ENCODE measurements at places on chromosomes 7 and 10. TPM values are rescaled to one million over a fixed set of nuclear protein-coding genes. Genes with fewer than 3 reads are reported as not detected.

The MYL10 gene
- 17.3 TPM for polyA plus RNA-seq

The REEP3 gene
- polyA plus RNA-seq, result 15.3 TPM

The MPLKIP gene
- 30.8 TPM for polyA plus RNA-seq

The SIRT1 gene
- polyA plus RNA-seq, result 18.8 TPM

The GATA3 gene
- polyA plus RNA-seq, result 0.20 TPM

The AKR1C4 gene
- polyA plus RNA-seq, result not detected

The HOXA4 gene
- polyA plus RNA-seq, result 23.7 TPM

GRCh38 chr10:73183667-73184281 lies 15.9 kb downstream of the FAM149B1 start:
- no peak overlapping the region for H3K27ac ChIP-seq
- no peak overlapping the region for H3K4me3 ChIP-seq

GRCh38 chr10:51074238-51075028 lies at the start of gene PRKG1:
PRKG1 (plus strand) TSS chr10:51074487.
- H3K27ac ChIP-seq, result peak within 1 kb of the TSS; percentile 98
- peaks cover 8% of the 10 kb centered on the region for H3K4me1 ChIP-seq
- peaks cover 17% of the 10 kb centered on the region for H3K27me3 ChIP-seq
- peak within 1 kb of the TSS; percentile 94 for H3K4me3 ChIP-seq
- DNase-seq, result peak; percentile 90

DNA sequence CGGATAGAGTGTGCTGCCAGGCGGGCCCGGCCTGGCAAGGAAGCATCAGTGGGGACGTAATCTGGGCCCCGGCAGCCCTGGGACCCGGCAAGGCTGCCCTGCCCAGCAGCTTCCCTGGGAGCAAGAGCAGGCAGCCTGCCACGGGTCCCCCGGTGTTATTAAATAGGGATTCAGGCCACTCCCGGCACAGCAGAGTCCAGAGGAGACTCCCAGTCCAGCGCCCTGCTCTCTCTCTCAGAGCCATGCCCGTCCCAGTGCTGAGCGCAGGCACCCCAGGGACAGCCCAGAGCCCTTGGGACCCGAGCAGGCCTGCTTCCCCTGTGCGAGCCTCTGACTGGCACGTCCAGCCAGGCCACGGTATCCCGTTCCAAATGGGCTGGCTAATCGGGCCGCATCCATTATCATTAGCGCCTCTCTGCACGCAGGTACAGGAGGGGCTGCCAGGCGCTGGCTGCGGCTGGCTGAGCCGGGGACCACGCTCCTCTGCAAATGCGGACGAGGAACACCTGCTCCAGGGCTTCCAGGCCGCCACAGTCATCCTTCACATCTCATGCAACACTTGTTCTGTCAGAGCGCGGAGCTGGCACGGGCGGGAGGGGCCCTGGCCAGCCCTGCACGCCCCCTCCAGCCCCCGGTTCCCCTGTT lies 344.2 kb upstream of the MKI67 start:
- peaks cover 7% of the 10 kb centered on the region for H3K4me1 ChIP-seq
- H3K27ac ChIP-seq, result no peak overlapping the region
- no peaks in the 10 kb centered on the region for H3K27me3 ChIP-seq

- no peak for DNase-seq
- H3K4me1 ChIP-seq, result peaks cover 53% of the 10 kb centered on the region
- H3K36me3 ChIP-seq, result no peaks in the 10 kb centered on the region
- H3K4me3 ChIP-seq, result no peak overlapping the region
Observed at GRCh38 chr10:71731791-71732190, 12.2 kb upstream of the C10orf105 start.

- H3K27me3 ChIP-seq, result peaks cover 63% of the 10 kb centered on the region
- H3K4me1 ChIP-seq, result peaks cover 15% of the 10 kb centered on the region
- no peak for DNase-seq
- no peak overlapping the region for H3K4me3 ChIP-seq
- no peak overlapping the region for H3K27ac ChIP-seq
- no peaks in the 10 kb centered on the region for H3K36me3 ChIP-seq
Observed at GRCh38 chr7:64885520-64886240, 17.4 kb upstream of the ZNF273 start.

- no peaks in the 10 kb centered on the region for H3K27me3 ChIP-seq
- no peak for DNase-seq
- no peak overlapping the region for H3K27ac ChIP-seq
- H3K4me1 ChIP-seq, result no peaks in the 10 kb centered on the region
Observed at GRCh38 chr7:84387595-84387994, 193.0 kb upstream of the SEMA3A start.

- H3K4me1 ChIP-seq, result no peaks in the 10 kb centered on the region
- H3K36me3 ChIP-seq, result no peaks in the 10 kb centered on the region
- H3K27me3 ChIP-seq, result no peaks in the 10 kb centered on the region
- DNase-seq, result no peak
- no peak overlapping the region for H3K4me3 ChIP-seq
Observed at GRCh38 chr10:130933008-130933390, 378.5 kb downstream of the TCERG1L start.

GRCh38 chr10:61992671-61993668 lies 91.5 kb downstream of the ARID5B start:
- peak overlapping the region; percentile 92 for H3K27ac ChIP-seq
- H3K4me3 ChIP-seq, result no peak overlapping the region
- peaks cover 8% of the 10 kb centered on the region for H3K4me1 ChIP-seq
- H3K27me3 ChIP-seq, result no peaks in the 10 kb centered on the region
- peak; percentile 92 for DNase-seq

GRCh38 chr7:18715988-18716387 lies 220.4 kb downstream of the HDAC9 start:
- no peaks in the 10 kb centered on the region for H3K36me3 ChIP-seq
- no peak overlapping the region for H3K27ac ChIP-seq
- no peak overlapping the region for H3K4me3 ChIP-seq

DNA sequence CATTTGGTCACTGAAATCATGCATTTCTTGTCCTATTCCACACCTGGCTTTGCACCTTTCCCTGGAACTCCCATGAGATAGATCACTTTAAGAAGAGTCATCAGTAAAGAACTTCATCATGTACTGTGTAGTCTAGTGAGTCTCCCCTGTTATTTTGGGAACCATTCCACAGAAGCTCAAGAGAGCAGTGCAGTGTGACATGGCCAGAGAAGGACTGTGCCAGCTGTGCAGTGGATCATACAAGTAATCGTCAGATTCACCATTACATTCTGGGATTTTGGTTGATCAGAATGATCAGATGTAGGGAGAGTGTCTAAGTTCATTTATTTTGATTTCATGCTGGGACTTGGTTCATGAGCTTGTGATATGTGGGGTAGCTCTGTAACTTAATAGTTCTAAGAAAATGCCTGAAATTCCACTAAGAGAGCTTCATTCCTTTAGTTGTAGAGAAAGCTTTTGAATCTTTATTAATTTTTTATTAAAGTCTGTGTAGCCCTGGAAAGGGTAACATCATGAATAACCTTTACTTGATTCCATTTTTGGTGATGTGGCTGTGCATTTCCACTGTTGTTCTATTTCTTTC lies 166.8 kb downstream of the SUGCT start:
- no peaks in the 10 kb centered on the region for H3K36me3 ChIP-seq
- no peak overlapping the region for H3K27ac ChIP-seq
- H3K27me3 ChIP-seq, result no peaks in the 10 kb centered on the region
- no peak overlapping the region for H3K4me3 ChIP-seq
- H3K4me1 ChIP-seq, result no peaks in the 10 kb centered on the region

DNA sequence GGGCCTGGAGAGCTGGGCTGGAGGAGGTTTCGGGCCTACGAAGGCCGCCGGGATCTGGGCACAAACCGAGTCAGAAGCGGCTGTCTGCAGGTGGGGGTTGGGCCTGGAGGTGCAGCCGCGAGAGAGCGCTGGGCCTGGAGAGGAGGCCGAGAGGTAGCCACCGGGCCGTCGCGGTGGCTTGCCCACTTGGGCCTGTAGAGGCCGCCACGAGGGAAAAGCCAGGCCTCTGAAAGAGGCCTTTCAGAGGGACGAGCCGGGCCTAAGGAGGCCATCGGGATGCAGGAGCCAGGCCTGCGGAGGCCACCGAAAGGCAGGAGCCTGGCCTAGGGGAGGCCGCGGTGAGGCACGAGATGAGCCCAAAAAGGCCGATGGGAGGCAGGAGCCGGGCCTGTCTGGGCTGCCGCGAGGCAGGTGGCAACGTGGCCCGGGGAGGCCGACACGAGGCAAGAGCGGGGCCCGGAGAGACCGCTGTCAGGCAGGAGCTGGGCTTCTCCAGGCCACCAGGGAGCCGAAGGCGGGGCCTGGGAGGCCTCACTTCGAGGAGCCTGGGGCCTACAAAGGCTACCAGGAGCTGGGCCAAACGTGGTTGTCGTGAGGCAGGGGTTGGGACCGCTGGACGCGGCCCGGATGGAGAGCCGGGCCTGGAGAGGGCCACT lies 25.6 kb downstream of the MDH2 start:
- DNase-seq, result no peak
- no peaks in the 10 kb centered on the region for H3K36me3 ChIP-seq
- H3K4me3 ChIP-seq, result no peak overlapping the region
- no peak overlapping the region for H3K27ac ChIP-seq
